CD4-positive, alpha-beta T cell treated with Interleukin-12 subunit alpha and Interleukin-12 subunit beta, for 1 hour (primary cell): ENCODE measurements at places on chromosomes 6 and 20.

DNA sequence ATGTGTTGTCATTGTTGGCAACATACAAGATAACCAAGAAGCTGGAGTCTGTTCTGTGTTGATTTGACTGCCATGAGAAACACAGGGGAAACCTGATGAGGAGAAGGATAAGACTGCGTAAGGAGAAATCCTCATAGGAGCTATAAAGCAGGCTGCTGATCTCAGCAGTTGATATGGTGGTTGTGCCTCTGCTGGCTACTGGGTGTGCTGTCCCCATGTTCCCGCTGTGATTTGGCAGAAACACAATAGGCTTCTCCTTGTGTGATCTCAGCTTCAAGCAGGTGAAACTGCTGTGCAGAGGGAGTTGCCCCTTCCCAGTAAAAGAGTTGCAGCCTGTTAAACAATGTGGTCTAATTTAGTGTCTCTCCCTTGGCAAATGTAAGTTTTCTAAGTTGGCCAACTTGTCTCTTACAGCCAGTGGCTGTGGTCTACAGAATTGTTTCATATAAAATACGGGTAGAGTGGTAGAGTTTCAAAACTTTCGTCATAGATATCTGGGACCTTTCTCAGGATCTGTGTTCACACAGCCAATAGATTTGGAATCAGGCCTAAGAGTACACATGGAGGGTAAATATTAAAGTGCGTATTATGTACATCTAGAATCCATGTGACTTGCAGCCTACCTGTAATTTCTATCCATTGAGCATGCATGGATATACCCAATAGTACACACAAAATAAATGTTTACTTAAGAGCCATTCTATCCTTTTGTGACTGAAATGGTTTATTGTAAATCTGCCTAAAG lies 78.4 kb downstream of the RNF144B start:
- no peak for DNase-seq

DNA sequence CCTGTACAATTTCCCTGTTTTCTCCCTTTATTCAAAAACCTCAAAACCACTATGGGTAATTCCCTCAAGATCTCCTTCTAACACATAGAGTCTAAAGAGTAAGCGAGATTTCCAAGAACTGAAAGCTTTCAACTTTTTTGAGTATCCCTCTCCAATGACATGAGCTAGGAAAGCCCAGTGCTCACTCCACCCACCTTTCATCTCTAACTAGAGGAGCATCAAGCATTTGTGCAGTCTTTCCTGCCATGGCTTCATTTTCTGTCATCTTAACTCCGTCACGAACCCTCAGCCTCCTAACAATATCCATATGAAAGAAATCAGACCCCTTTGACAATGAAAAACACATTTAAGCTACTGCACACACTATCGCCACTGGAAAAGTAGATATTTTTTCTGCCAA lies 91.9 kb upstream of the SUPT3H start:
- no peak for DNase-seq

GRCh38 chr6:19851241-19852089 lies 14.3 kb downstream of the ID4 start:
- no peak for DNase-seq

- DNase-seq, result no peak
Measured at GRCh38 chr6:163958646-163959045, 544.1 kb downstream of the QKI start.

DNA sequence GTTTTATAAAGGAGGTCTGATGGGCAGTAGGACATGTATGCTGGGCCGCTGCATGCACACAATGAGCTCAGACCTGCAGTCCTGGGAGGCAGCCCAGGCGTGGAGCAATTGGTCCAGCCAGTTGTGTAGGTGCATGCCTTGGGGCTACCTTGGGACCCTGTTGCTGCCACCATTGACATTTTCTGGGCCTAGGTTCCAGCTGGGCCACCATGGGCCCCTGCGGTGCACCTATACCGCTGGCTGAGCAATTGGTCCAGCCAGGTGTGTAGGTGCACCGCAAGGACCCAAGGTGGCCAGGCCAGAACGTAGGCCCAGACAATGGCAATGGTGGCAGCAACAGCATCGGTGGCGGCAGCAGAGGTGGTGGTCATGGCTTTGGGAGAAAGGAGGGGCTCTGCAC lies 143.9 kb downstream of the PXDC1 start:
- no peak for DNase-seq

DNA sequence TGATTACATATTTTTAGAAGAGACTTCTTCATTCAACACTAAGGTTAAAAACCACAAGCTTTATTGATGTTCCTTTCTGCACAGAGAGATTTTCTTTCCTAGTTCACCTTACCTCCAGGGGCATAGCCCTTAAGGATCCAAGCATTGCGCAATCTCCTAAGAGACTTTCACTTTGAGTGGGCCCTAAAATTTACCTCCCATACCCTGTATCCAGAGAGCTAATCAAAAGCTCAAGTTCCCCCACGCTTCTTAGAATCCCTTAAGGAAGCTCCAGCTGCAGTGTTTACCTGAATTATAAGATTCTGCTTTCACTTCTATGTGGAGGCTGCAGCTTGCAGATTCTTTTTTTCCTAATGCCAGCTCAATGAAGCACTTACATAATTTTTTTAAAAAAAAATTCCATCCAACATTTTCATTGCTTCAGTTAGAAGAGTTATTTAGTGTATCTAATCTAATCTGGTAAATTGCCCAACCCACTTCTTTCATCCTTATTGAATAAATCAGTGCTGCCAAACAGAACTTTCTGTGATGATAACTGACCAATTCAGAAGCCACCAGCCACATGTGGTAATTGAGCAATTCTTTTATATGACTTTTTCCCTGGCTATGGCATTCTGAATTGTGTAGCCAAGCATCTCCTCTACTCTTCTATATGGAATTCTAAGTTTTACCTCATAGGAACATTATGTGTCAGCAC lies 24.6 kb upstream of the SPTLC3 start:
- no peak for DNase-seq

GRCh38 chr6:69584913-69585729 lies 211.7 kb downstream of the LMBRD1 start:
- DNase-seq, result no peak
